ENCODE measurements at places on chromosomes 4 and X.

DNA sequence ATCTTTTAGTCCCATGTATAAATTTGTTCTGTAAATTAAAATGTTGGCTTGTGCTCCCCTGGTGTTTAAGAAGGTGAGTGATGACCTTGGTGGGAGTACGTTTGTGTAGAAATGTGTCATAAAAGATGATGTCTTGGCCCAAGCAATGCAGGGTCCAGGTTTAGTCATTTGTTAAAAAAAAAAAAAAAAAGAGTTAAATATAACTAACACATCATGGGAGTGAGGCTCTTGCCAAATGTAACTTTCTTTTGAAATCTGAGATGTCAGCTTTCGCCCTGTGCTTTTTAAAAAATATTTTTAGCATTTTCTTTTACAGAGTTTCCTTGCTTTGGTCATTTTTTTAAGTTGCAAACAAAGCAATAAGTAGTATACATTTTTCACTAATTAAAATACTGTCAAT is 135.6 kb downstream of the FBXO8 start:
- ATAC-seq: no peak

GRCh38 chrX:7996414-7996813 is 69.2 kb upstream of the PNPLA4 start:
- ATAC-seq: no peak

DNA sequence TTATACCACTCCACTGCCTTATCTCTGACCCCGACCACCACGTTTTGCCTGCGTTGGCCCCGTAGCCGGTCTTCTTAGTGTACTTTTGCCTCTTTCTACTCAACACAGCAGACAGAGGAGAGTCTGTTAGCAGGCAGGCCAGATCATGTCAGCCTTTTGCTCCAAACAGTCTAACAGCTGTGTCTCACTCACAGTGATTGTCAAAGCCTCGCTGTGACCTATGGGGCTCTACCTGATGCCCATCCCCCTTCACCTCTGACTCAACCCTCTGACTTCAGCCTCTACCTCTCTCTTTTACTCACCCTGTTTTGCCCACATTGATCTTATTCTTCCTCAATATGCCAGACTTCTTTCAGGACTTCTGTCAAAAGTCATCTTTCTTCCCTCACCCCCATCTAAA is 127.1 kb downstream of the TRIML1 start:
- ATAC-seq: no peak

DNA sequence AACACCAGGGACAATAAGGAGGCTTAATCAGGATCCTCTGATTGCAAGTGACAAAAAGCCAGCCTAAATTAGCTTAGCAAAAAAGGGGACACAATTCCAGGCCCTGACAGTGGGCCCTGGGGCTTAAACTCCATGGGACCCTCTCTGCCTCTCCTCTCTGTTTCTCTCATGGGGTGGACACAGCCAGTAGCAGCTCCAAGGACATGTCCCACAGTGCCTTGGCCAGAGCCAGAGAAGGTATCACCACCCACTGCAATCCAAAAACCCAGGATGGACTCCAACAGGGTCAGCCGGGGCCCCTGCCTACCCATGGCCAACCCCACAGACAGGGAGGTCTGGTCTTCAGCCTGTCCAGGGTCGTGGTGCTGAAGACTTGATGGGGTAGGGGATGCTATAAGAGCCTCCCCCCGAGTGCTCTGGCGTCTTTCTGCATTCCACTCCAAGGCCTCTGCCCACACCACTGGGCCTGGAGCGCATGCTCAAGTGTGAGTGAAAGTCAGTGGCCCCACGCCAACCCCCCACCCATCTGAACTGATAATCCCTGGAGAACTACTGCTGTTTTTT is 19.7 kb upstream of the PPP2R2C start:
- no peak for ATAC-seq

- ATAC-seq: peak; percentile 95
Measured at GRCh38 chr4:14856062-14856933, 146.0 kb upstream of the CPEB2 start.

- ATAC-seq: no peak
Measured at GRCh38 chr4:189979196-189980047, 38.8 kb downstream of the FRG1 start.

DNA sequence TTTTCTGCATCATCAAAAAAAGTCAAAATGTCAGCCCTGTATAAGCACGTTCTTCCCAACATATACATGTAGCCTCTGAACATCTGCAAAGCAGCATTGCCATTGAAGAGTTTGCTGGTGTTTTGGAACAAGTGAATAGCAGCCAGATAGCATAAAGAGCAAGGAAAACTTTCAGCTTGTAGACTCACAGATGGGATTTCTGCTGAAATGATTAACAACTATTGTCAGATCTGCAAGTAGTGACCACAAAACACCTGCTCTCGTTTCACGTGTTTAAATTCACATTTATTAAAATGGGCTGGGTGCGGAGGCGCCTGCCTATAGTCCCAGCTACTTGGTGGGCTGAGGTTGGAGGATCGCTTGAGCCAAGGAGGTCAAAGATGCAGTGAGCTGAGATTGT is 123.7 kb downstream of the SPRY1 start:
- ATAC-seq: no peak

- ATAC-seq: no peak
Measured at GRCh38 chr4:86054286-86055032, 305.4 kb downstream of the MAPK10 start.

Data from activated CD4-positive, CD25-positive, alpha-beta regulatory T cell treated with anti-CD3 and anti-CD28 coated beads, Interleukin-2, amount 50 U/mL, for 24 hours (primary cell).